ENCODE measurements at places on chromosomes 4 and X.

- no peak for DNase-seq
Observed at GRCh38 chr4:610411-611261, 14.7 kb upstream of the PDE6B start.

- DNase-seq, result no peak
Observed at GRCh38 chrX:78708262-78708661, 39.3 kb upstream of the LPAR4 start.

DNA sequence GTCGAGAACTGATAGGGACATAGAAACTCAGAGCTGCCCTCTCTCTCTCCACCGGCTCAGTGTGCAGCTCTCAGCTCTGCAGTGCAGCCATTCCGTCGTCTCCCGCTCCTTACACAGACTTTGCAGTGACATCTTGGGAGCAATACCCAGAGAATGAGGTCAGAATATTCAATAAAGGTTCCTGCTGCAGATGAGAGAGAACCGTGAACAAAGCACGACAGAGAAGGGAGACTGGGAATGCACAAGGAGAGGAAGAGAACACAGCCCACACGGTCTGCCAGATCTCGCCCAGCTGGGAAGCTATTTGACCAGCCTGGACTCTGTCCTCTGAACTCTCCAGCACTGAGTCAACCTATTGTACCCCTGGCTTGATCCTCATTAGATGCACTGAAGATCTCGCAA, 118.0 kb upstream of the PPARGC1A start:
- DNase-seq, result no peak

- no peak for DNase-seq
Observed at GRCh38 chrX:81294101-81294500, 92.2 kb downstream of the SH3BGRL start.

- DNase-seq, result no peak
Observed at GRCh38 chr4:21507439-21507838, 441.1 kb downstream of the KCNIP4 start.

- DNase-seq, result no peak
Observed at GRCh38 chr4:152634110-152634760, 45.6 kb downstream of the TMEM154 start.
